ENCODE measurements at places on chromosomes 3 and 15. TPM values are rescaled to one million over a fixed set of nuclear protein-coding genes. Genes with fewer than 3 reads are reported as not detected.

WDR93 gene
- 0.13 TPM for total RNA-seq

LRRC49 gene
- 0.77 TPM for total RNA-seq

TERC gene
- total RNA-seq, result 22.4 TPM

THAP10 gene
- 0.33 TPM for total RNA-seq

FAM107A gene
- total RNA-seq, result not detected

FBXL22 gene
- total RNA-seq, result 0.75 TPM

SPINT1 gene
- total RNA-seq, result 6.5 TPM

FAM43A gene
- total RNA-seq, result 14.2 TPM

DALRD3 gene
- total RNA-seq, result 20.8 TPM

DPPA2 gene
- not detected for total RNA-seq

C3orf62 gene
- total RNA-seq, result 12.8 TPM

FBLN2 gene
- 2.6 TPM for total RNA-seq

APOD gene
- total RNA-seq, result not detected
